ENCODE measurements at places on chromosomes 16 and 17.

- DNase-seq = no peak
Observed at GRCh38 chr17:59752922-59753321, 45.5 kb downstream of the VMP1 start.

DNA sequence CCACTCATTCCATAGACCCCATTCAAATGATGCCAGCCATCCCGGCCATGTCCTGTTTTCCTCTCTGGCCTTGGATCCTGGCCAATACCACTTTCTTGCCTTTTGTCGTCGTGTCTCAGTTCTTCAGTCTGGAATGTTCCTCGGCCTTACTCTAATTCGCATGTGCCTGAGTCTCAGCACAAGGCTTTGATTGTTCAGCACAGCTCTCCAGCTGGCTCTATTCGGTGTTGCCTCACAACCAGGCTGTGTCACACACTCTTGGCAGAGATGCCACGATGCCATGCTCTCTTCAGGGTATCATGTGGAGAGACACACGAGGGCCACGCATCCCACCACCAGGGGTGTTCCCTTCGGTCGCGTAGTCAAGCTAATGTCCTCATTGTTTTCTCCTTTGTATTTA is 1.8 kb upstream of the VPS4A start:
- DNase-seq = no peak

DNA sequence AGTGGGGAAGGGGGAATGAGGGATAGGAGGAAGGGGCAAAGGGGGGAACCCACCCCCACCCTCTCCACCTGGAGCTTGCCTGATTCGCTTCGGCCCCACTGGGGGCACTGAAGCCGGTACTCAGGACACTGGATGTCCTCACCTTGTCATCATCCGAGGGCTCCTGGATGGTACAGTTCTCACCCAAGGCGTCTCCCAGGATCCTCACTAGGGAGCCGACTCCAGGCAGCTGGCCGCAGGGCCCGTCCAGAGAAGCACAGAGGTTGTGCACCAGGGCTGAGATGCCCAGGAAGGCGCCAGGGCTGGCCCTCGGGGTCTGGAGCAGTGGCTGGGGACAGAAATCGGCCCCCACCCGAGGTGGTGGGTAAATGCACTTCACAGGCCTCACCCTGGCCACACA is 92.3 kb downstream of the LITAF start:
- DNase-seq = no peak

DNA sequence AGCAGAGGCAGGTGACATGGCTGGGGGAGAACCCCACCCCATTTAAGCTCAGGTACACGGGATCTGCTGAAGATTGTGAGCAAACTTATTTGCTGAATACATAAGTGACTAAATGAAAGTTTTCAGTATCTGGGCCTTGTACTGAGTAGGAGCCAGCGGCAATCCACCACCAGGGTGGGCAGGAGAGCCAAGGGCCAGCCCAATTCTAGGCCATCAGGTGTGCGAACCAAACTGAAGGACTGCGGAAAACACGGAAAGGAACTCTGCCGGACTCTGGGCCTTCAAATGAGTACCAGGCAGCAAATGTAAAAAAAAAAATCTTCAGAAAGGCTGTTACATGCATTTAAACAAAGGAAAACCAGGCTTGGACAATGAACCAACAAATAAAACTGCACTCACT is 19.7 kb downstream of the ARHGAP17 start:
- DNase-seq = no peak

DNA sequence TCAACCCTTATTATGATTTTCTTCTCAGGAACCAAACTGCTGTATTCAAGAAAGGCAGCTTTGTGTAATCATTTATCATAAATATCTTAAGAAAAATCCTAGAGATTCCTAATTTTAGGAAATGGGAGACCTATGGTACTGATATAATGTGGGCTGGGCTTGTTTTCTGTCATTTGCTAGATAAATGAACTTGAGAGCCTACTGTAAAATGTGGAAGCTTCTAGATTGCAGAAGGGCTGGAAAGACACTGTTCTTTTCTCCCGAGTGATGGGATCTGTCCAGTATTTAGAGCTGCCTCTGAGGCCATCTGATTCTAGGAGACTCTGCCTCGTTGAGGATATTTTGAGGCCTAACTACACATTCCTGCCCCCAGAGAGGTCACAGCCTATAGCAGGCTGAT is 19.9 kb upstream of the STH start:
- DNase-seq = no peak

GRCh38 chr16:88064889-88065746 is 113.9 kb downstream of the BANP start:
- DNase-seq = no peak

GRCh38 chr16:55444754-55445485 is 34.1 kb upstream of the MMP2 start:
- peak; percentile 20 for DNase-seq

GRCh38 chr16:24349320-24349719 is 93.2 kb downstream of the CACNG3 start:
- DNase-seq = no peak

DNA sequence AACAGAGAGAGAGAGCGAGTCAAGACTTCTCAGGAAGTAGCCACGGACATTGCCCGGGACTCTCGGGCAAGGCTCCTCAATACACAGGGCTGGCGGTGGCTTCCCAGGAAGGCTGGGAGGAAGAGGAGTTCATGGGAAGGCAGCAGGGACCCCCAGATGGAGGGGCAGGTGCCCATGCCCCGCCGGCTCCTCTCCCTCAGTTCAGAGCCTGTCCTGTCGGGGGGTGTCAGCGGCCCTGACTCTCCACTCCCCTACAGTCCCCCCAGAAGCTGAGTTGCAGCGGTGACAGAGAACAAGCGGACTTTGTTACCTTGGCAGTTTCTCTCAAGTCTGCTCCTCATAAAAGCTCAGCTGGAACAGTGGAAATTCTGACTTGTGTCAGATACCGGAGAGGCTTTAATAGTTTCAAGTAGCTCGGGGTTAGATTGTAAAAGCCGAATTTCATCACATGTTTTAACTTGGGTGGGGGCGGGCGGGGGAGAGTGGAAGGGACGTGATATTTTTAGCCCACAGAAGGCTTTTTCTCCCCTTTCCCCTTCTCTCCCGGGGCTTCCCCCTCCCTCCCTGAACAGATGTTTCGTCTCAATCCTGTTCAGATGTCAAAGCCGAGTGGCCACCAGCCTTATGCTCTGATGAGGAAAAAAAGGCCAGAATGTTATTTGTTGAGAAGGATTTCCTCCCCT is 65.2 kb downstream of the NKD1 start:
- no peak for DNase-seq

GRCh38 chr16:8729779-8730334 is 55.4 kb downstream of the ABAT start:
- DNase-seq = peak; percentile 6

DNA sequence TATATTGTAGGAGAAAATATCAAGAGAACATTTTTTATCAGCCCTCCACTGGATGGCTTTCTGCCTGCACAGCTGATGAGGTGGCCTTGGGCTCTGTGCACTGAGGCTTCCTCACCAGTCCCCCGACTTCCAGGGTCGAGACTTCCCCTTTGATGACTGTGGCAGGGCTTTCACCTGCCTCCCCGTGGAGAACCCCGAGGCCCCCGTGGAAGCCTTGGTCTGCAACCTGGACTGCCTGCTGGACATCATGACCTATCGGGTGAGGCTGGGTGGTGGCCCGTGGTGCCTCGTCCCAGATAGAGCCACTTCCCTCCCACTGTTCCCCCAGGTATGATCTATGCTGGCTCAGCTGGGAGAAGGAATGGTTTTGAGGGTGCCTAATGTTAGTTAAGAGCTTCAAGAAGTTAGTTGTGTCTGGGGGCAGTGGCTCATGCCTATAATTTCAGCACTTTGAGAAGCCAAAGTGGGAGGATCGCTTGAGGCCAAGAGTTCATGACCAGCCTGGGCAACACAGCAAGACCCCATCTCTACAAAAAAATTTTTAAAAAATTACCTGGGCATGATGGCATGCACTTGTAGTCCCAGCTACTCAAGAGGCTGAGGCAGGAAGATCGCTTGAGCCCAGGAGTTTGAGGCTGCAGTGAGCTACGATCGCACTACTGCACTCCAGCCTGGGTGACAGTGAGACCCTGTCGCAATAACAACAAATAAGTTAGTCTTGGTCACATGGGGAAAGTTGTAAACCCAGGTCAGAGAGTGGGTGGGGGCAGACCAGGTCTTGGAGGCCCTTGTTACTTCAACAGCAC is 11.8 kb downstream of the FCSK start:
- DNase-seq = no peak

- no peak for DNase-seq
Observed at GRCh38 chr17:44094701-44095387, 24.3 kb downstream of the G6PC3 start.

DNA sequence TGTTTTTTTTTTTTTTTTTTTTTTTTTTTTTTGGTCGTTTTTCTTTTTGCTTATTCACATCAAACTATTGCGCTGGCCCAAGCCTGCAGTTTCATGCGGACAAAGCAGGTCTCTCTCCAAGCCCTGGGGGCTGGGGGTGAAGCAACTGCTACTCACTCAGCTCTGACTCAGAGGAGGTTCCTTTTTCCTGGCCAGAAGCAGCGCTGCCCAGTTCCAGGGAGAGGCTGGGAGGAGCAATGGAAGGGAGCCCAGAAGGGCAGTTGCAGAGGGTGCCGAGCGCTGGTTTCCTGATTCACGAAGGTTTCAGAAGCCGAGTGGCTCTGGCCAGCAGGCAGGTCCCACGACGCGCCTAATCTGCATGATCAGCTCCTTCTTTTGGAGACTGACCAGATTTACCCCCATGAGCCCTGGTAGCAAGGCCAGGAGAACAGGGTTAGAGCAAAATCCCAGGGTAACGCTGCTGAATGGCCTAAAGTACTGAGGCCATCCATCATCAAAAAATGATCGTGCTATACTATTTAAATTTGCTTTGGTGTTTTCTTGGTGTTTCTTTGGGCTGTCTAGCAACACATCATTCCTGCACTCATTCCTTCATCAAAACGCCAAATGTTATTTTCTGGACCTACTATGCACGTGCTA is 144.7 kb upstream of the SOX9 start:
- DNase-seq = no peak

- DNase-seq = no peak
Observed at GRCh38 chr16:69399361-69399760, 13.6 kb upstream of the TERF2 start.

DNA sequence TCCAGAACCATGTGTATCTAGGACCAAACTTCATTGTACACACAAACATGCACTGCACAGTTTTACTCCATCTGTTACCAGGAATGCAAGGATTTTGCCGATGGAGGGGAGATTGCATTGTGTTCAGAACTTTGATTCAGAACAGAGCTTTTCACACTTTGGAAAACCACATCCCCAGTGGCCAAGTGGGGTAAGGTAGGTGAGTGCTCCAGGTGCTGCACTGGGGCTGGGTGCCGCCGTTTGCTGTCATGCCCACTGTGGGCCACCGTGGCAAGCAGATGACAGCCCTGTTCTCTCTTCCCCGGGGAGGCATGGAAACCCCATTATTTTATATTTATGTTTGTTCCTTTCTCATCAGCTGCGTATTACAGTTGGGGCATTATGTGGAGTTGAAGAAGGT is 29.3 kb upstream of the JPH3 start:
- DNase-seq = no peak

- DNase-seq = peak; percentile 52
Observed at GRCh38 chr17:51461578-51462004, 201.2 kb downstream of the UTP18 start.

DNA sequence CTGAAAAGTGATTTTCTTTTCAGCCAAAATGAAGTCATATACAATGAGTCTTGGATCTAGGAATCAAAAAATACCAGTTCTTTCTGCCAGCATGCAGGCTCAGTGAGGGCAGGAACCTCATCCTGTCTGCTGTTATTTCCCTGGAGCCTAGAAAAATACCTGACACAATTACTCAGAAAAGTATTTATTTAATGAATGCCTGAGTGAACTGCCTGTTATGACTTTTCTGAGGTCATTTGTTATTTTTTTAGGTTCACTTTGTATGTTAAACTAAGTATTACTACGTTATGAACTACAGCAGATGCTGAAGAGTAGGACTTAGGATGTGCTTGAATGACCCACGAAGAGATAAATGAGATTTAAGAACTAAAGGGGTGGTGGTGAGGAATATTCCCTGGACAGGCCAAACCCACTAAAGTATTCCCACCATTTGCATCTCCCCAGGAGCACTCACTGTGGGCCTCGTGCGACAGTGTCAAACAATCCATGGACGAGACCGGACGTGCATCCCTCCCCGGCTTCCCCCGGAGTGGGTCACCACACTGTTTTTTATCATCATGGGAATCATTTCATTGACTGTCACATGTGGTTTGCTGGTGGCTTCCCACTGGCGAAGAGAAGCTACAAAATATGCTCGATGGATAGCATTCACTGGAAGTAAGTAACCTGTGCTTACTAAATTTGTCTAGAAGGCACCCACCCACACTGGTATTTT is 17.1 kb upstream of the VWA3A start:
- no peak for DNase-seq

DNA sequence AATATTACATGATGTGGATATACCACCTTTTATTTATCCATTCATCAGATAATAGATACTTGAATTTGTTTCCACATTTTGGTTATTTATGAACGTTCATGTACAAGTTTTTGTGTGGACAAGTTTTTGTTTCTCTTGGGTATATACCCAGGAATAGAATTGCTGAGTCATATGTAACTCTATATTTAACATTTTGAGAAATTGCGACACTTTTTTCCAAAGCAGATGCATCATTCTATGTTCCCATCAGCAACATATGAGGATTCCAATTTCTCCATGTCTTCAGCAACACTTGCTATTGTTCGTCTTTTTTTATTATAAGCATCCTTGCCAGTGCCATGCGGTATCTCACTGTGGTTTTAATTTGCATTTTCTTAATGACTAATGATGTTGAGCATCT is 93.9 kb downstream of the GSG1L start:
- no peak for DNase-seq

DNA sequence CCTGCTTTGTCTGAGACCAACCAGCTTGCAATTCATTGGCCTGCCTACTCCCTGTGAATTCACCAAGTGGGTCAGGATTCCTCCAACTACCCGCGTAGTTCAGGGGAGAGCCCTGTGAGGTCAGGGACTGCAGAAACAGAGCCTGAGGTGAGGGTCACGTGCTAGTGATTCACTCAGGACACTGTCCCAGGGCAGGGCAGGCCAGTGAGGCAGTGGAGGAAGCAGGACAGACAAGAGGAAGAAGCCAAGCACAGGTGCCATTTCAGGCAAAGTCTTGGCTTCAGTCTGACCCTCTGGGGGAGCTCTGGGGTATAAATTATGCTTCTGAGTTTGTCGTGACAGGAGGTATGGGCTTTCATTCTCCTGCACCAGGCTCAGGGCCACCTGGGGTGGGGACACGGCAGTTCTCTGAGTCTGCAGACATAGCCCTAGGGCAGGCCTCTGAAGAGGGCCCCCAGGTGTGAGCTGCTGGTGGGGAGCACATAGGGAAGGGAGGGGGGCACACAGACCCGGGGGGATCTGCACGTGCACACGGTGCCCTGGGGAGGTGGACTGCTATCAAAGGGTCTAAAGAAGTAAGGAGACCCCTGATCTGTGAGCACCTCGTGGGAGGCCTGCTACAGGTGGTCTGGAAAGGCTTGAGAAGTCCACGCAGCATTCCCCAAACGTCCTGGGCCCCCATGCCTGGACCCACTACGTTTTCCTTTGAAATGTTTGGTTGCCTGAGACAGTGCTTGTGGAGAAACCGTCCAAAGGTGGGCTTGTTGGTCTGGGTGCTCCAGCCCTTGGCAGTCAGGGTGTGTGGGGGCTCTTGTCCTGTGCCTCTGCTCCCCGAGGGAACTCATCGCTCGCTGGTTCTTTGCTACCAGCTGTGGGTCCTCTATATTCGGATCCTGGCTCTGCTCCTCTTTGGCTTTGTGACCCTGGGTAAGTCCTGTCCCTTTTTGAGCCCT is 46.4 kb downstream of the NKD1 start:
- no peak for DNase-seq

Data from CD4-positive, alpha-beta T cell treated with Interleukin-17A for 1 hour (primary cell).